H1 (cell line): ENCODE measurements at places on chromosomes 5 and 9.

- no peaks in the 10 kb centered on the region for H3K4me1 ChIP-seq
- H3K36me3 ChIP-seq = no peaks in the 10 kb centered on the region; the same call in 1 of the 2 replicates
- no peak for DNase-seq
- H3K27me3 ChIP-seq = no peaks in the 10 kb centered on the region
- peak overlapping the region; percentile 79 for H3K4me3 ChIP-seq
These were observed 1.6 kb downstream of the RAD23B start for GRCh38 chr9:107284636-107285035.

- no peaks in the 10 kb centered on the region for H3K36me3 ChIP-seq
- H3K27ac ChIP-seq = no peak overlapping the region
- no peak for DNase-seq
- H3K27me3 ChIP-seq = no peaks in the 10 kb centered on the region
- H3K4me3 ChIP-seq = no peak overlapping the region
These were observed 70.7 kb downstream of the CETN3 start for GRCh38 chr5:90338712-90339372.

GRCh38 chr5:157575381-157576020 lies at the start of gene ADAM19:
TSS of gene ADAM19 (minus strand) at chr5:157575775. CDS start at chr5:157575696, 79 bp downstream.
- DNase-seq = peak; percentile 47
- peak within 1 kb of the TSS; percentile 56 for H3K4me3 ChIP-seq
- H3K36me3 ChIP-seq = no peaks in the 10 kb centered on the region
- no peak within 1 kb of the TSS for H3K27ac ChIP-seq

GRCh38 chr5:148336704-148337435 lies 1.5 kb downstream of the SPINK9 start:
- H3K27me3 ChIP-seq = no peaks in the 10 kb centered on the region
- no peaks in the 10 kb centered on the region for H3K36me3 ChIP-seq
- H3K4me1 ChIP-seq = no peaks in the 10 kb centered on the region
- DNase-seq = no peak

GRCh38 chr9:120177121-120177520 lies 402.8 kb downstream of the CDK5RAP2 start:
- no peak overlapping the region for H3K27ac ChIP-seq
- no peak for DNase-seq
- no peaks in the 10 kb centered on the region for H3K4me1 ChIP-seq

- no peak overlapping the region for H3K4me3 ChIP-seq
- no peak overlapping the region for H3K27ac ChIP-seq
- H3K36me3 ChIP-seq = no peaks in the 10 kb centered on the region
These were observed 240.2 kb downstream of the IRX1 start for GRCh38 chr5:3835811-3836210.

- no peak overlapping the region for H3K4me3 ChIP-seq
- H3K4me1 ChIP-seq = no peaks in the 10 kb centered on the region; the same call in none of the 2 replicates
- H3K27ac ChIP-seq = no peak overlapping the region
- H3K27me3 ChIP-seq = peaks cover 38% of the 10 kb centered on the region
- DNase-seq = no peak
These were observed 22.2 kb upstream of the CMBL start for GRCh38 chr5:10329820-10330481.

DNA sequence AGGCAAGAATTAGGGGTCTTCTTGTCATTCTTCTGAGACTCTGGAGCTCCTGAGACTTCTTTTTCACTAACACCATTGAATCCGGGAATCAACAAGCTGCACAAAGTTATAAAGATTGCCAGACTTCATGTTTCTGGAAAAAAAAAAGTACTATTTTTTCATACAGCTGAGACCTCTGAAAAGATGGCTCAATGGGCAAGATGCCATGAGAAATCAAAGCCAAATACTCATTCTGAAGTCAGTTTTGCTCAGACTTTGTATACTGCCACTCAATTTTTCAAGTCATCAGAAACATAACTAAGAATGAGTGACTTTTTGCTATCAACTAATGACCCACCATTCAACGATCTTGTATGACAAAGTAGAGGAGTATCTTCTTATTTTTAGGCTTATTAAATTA lies 512.0 kb downstream of the RAB3C start:
- H3K27ac ChIP-seq = no peak overlapping the region
- no peak for DNase-seq
- no peaks in the 10 kb centered on the region for H3K4me1 ChIP-seq
- H3K36me3 ChIP-seq = no peaks in the 10 kb centered on the region
